ENCODE measurements at places on chromosomes 7 and 10.

GRCh38 chr7:36966039-36966438 is 241.7 kb upstream of the AOAH start:
- DNase-seq = no peak

DNA sequence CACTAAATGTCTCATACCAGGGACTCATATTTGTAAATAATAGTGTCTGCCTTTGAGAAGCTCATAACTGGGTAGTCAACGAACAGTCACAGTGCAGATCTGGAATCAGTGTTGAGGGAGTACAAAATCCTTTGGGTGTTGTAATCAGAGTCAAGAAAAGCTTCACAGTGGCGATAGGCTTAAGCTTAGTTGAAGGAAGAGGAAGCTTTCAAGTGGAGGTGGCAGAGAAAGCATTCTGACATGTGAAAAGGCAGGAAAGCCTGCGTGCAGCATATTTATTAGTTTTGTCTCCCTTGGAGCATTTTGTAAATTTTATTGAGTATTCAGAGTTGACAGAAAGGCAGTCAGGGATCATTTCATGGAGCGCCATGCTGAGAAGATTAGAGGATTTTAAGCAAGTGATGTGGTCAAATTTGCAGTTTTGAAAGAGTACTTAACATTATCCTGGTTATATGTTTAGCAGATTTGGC is 104.9 kb downstream of the ADK start:
- no peak for DNase-seq

DNA sequence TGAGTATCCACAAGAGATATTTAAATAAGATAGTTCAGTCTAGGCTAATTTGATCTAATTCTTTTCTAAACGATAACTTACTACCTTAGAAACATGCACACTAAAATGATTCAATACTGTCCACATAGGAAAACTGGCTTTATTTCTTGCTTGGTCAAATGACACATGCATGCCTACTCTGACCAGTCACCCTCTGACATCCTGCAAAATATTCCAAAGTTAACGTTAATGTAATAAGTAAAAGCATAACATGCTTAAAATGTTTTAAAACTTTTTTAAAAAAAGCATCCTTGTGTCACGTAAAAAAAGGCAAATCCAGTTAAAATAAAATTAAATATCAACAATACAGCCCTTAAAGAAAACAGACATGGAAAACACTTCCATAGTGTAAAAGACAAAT is 70.2 kb downstream of the UBE2H start:
- no peak for DNase-seq

- DNase-seq = no peak
Observed at GRCh38 chr10:69489506-69490090, 38.3 kb downstream of the TSPAN15 start.

GRCh38 chr7:121761399-121761798 is 111.6 kb upstream of the PTPRZ1 start:
- DNase-seq = no peak

DNA sequence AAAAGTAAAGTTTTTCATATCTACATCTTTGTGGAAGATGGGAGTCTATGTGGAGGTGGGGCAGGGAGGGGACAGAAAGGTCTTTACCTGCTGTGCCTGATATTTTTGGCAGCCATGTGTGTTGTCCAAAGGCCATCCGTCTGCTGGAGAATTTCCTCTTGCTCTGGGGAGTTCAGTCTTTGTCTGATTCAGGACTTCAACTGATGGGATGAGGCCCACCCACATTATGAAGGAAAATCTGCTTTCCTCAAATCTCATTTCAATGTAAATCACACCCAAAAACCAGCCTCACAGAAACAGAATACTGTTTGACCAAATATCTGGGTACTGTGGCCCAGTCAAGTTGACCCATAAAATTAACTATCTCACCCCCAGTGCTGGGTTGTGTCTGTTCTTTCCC is 12.5 kb upstream of the ITIH5 start:
- DNase-seq = no peak

DNA sequence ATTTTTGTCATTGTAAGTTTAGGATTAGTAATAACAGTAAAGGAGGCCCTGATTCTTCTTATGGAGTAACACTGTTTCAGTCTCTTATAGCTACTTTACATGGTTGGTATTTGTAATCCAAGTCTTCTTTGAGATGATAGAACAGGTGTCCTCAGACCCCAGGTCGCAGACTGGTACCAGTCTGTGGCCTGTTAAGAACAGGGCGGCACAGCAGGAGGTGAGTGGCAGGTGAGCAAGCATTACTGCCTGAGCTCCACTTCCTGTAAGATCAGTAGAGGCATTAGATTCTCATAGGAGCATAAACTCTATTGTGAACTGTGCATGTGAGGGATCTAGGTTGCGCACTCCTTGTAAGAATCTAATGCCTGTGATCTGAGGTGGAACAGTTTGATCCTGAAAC is 77.3 kb downstream of the STK31 start:
- no peak for DNase-seq

GRCh38 chr7:86158111-86158510 is 485.6 kb upstream of the GRM3 start:
- no peak for DNase-seq

GRCh38 chr10:130495891-130496636 is 359.9 kb downstream of the GLRX3 start:
- no peak for DNase-seq

GRCh38 chr10:128096486-128097199 is 29.6 kb downstream of the MKI67 start:
- DNase-seq = no peak

- DNase-seq = no peak
Observed at GRCh38 chr10:128077155-128077875, 48.9 kb downstream of the MKI67 start.

- DNase-seq = no peak
Observed at GRCh38 chr10:6146921-6147320, 55.8 kb upstream of the PFKFB3 start.

GRCh38 chr7:78260826-78261225 is 462.3 kb downstream of the PHTF2 start:
- no peak for DNase-seq

GRCh38 chr10:126425489-126426065 is 37.3 kb upstream of the ADAM12 start:
- DNase-seq = no peak

GRCh38 chr10:77586719-77587415 is 50.7 kb downstream of the KCNMA1 start:
- no peak for DNase-seq

- DNase-seq = no peak
Observed at GRCh38 chr7:44775383-44776107, 20.9 kb upstream of the PPIA start.

DNA sequence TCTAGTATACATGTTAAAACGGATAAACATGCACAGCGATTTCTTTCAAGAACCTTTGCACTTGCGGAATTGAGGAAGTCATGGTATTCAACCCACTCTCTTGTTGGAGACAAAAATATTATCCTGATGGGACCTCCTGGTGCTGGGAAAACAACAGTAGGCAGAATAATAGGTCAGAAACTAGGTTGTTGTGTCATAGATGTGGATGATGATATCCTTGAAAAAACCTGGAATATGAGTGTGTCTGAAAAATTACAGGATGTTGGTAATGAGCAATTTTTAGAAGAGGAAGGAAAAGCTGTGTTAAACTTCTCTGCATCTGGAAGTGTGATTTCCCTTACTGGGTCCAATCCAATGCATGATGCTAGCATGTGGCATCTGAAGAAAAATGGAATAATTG is 6.9 kb downstream of the THNSL1 start:
- no peak for DNase-seq

DNA sequence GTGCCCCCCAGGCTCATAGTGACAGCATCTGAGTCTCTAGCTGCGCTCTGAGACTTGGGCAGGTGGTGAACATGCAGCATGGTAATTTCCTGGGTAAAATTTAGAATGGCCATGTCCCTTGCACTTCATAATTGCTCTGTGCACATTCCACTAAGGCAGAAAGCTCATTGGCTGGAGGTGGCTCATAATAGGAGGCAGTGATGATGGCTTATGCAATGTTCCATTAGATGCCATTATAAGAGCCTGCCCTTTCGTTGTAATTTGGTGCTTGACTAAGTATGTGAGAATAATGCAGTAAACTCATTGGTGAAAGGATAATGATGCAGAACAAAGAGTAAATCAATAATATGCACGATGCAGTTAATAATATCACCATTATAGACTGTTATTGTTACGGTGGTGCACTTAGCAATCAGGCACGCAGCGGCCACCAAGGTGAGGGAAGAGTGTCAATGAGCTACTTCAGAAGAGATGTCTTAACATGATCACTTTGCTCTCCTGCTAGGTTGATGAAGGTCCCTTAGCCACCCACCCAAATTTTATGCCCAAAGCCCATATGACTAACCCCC is 545.9 kb downstream of the KCNMA1 start:
- no peak for DNase-seq

Data from activated CD4-positive, CD25-positive, alpha-beta regulatory T cell treated with anti-CD3 and anti-CD28 coated beads, Interleukin-2, amount 50 U/mL, for 72 hours (primary cell).